ENCODE measurements at places on chromosomes 2 and 18.
A peak's percentile ranks its signal among the peaks of the same experiment; 100 is the strongest.

- DNase-seq: no peak
Observed at GRCh38 chr18:2587788-2588187, 16.4 kb downstream of the NDC80 start.

DNA sequence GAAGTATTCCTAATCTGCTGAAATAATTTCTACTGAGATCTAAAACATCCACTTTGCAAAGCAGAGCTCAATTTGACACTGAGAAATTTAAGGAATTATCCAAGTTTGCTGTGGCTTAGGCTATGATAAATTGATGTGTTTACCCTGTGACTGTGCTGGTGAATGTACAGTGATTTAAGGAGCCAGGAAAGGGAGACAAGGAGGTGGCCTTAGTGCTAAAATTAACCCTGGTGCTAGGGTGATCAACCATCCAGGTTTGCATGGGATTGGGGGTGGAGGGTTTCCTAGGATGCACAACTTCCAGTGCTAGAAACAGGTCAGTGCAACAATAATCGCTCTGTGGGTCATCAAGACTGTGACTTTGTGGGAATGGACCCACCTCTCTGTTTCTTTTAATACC is 307.5 kb upstream of the SPRED2 start:
- DNase-seq: no peak

GRCh38 chr2:8138923-8139667 is 542.8 kb upstream of the ID2 start:
- DNase-seq: no peak

- no peak for DNase-seq
Observed at GRCh38 chr2:169265591-169265990, 96.7 kb downstream of the LRP2 start.

DNA sequence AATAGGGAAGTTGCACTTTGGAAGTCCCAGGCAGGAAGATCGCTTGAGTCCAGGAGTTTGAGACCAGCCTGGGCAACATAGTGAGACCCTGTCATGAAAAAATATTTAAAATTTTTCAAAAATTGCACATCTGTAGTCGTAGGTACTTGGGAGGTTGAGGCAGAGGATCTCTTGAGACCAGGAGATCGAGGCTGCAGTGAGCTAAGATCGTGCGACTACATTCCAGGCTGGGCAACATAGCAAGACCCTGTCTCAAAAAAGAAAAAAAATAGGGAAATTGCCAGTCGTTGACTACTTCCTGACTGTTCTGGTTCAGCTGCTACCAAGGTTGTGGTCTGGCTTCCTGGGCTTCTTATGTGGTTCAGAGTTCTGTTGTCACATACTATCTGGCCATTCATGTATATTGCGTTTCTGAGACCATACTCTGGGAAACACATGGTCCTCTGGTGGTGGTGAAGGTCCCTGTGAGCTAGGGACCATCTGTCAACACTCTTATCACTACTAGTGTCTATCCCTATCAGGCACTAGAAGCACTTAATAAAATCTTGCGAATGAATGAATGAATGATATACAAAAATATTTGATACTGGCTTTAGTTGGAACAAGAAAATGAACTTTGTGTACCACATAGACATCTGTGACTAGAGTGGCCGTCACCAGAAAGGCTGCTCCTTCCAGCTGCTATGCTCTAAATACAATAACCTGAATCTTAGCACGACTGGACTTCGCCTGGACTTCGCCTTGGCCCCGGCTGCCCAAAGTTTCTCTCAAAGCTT is 861 bp upstream of the KLHL23 start:
- no peak for DNase-seq

- no peak for DNase-seq
Observed at GRCh38 chr2:175147186-175147585, 20.8 kb downstream of the ATF2 start.

GRCh38 chr2:15331787-15332186 is 229.3 kb downstream of the NBAS start:
- DNase-seq: no peak

- no peak for DNase-seq
Observed at GRCh38 chr18:38759457-38759856, 1193.9 kb upstream of the CELF4 start.

DNA sequence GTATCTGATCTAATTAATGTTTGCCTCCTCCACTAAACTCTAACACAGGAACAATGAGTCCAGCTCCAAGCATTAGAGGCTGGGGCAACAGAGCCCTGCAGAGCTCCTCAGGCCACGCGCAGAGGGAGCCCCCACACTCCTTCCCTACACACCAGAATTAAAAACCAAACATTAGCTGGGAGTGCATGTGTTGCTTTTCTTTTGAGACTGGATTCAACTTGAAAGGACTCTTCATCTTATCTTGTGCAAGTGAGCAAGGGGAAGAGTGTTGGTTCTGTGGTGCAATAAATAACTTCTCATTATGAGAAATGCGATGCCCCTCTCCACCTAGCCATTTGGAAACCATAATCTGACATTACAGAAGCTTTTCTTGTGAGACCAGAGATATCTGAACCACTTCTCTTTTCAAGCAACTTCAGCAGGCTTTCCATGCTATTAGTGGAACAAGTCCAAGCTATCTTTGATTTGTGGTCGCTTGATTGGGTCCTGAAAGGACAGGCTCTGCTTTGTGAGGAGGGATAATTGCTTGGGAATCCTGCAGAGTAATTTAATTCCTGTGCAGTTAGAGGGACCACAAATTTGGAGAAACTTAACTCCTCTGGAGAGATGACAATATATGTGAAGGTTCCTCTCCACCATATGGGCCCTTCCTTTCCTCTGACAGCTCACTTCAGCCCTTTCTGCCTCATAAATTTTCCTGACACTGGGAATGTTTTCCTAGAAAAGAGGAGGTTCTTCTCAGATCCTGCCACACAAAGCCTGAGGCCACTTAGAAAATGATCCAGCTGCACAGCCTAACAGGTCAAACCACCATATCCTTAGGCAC is 112.5 kb downstream of the ATL2 start:
- DNase-seq: no peak

DNA sequence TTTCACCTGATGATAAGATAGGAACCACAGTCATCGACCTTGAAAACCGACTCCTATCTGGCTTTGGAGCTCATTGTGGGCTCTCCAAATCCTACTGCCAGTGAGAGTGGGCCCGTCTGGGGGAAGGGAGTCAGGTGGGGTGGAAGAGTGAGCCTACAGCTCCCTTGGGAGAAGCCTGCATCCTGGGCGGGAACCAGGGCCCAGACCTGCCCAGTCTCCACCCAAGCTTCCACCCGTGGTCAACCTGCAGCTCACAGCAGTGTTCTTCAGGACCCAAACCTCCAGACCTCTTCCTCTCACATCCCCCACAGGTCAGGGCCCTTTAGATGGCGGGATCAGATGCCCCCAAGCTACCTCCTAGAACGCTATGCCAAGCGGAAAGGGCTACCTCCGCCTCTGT is 40.2 kb downstream of the LMAN2L start:
- DNase-seq: no peak

GRCh38 chr2:49404108-49404507 is 249.8 kb upstream of the FSHR start:
- DNase-seq: no peak

- no peak for DNase-seq
Observed at GRCh38 chr2:60488291-60488690, 65.2 kb downstream of the BCL11A start.

DNA sequence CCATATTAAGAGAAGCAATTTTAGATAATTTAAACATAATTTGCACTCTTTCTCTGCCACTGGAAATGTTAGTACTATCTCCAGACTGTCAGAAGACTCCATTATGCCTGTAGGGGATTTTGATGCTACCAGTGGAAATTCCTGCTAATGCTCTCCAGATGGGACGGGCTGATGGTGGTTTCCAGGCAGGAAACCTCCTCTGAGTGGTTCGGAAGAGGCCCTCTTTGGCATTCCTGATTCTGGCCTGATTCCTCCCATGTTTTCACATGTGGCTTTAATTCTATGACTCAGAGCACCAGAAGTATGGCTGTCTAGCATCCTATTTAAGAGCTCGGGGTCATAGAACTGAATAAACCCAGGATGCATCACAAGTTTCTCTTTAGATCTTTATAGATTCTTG is 70.9 kb upstream of the ST6GAL2 start:
- no peak for DNase-seq

DNA sequence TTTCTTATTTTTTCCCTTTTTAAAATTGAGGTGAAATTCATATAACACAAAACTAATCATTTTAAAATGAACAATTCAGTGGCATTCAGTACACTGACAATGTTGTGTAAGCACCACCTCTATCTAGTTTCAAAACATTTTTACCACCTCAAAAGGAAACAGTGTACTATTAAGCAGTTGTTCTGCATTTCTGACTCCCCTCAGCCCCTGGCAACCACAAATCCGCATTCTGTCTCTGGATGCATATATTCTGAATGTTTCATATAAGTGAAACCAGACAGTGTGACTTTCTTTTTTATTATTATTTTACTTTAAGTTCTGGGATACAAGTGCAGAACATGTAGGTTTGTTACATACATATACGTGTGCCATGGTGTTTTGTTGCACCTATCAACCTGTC is 19.2 kb upstream of the TANK start:
- DNase-seq: no peak

- no peak for DNase-seq
Observed at GRCh38 chr2:38485734-38486133, 108.7 kb upstream of the ATL2 start.

DNA sequence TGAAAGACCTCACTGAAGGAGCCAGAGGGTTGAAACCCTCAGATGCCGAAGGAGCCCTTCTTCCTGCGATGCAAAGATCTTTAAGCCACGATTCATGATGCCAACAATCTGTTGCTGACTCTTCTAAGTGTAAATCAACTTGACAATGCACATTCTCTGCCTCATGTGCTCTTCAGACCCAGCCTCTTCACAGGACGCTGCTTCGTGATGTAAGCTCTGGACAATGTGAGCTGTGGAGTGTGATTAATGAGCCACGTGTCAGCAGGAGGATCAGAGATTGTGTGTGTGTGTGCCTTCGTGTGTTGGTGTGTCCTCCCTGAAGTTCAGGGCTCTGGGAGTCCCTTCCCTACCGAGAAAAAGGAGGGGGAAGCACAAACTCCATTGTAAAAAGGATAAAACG is 26.5 kb upstream of the TWIST2 start:
- DNase-seq: no peak

DNA sequence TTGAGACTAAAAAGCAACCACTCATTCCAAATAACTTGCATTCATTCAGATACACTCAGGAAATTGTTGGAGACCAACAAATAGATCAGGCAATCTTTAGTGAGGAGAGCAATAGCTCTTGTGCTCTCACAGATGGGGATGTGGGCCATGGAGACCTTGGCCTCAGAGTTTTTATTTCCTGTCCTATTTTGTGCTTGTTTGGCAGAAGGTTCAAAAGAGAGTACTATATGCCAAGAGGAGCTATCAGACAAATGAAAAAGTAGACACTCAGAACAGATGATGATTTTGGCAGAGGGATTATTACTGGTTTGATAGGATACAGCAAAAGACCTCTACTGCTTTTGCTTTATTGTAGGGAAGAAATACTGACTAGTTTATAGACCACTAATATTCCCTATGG is 230.2 kb downstream of the KCNE4 start:
- DNase-seq: no peak

DNA sequence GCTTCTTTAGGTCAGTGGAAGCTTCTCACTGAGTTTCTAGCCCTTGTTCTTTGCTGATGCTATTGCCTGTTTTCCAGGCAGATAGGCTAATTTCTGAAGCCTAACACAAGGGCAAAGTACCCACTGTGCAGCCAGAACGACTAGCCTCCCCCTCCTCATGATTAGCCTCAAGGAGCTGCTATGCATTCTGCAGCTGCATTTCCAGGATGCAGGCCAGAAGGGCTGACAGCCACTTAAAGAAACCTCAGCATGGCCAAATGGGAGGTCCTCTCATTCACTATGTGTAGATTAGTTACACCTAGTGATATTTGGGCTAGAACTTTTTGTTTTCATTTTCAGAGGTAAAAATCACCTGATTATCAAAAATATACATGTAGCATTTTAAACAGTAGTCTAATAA is 216.0 kb downstream of the RAD51AP2 start:
- DNase-seq: no peak

- DNase-seq: no peak
Observed at GRCh38 chr2:88606371-88607030, 20.8 kb downstream of the EIF2AK3 start.

GRCh38 chr18:57836557-57836956 is 33.4 kb upstream of the ATP8B1 start:
- no peak for DNase-seq

GRCh38 chr2:238814815-238815214 is 33.1 kb upstream of the TWIST2 start:
- DNase-seq: no peak

- peak; percentile 6 for DNase-seq
Observed at GRCh38 chr2:114661971-114662939, 219.8 kb downstream of the DPP10 start.

GRCh38 chr18:12907258-12907925 is 23.4 kb upstream of the PTPN2 start:
- DNase-seq: no peak

DNA sequence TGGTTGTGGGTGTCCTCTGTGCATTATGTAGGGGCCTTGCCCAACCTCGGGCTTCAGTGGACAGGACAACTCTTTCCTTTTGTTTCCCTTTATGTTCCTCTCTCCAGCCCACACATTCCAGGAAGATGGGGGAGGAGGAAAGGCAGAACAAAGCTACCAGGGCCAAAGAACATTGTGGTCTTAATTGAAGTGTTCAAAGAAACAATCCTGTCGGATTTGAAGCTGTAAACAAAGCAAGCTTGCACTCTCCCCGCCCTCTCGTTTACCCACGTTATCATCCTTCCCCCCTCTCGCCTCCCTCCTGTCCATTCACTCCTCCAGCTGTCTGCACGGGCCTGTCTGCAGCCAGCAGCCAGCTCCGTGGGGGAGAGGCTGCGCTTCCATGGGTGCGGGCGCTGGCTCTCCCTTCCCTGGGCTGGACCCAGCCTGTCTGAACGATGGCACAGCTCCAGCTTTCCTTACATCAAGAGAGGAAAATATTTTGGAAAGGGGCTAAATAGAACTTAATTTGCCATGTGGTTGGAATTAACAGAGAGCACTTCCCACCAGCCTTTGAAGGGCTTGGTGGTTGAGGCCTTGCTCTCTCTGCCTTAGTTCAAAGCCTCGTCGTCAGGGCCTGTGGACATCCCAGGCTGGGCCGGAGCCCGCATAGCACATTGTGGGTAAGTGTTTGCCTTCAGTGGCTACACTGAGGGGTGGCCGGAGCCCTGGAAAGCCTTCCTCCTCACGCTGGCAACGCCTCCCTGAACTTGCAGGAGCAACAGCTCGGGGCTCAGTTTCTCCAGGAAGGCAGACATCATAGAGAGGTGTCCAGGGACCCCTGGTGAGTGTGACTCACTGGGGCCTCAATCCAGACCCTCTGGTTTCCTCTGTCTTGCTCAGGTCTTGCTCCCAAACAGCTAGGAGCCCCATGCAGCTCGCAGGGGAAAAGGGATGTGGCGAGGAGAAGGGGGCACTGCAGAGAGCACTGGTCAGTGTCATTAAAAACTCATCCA is 60.6 kb upstream of the HS6ST1 start:
- peak; percentile 2 for DNase-seq

- no peak for DNase-seq
Observed at GRCh38 chr2:145751155-145751554, 1231.2 kb upstream of the ZEB2 start.
